Spinal cord (tissue), 10 donors: ENCODE measurements at places on chromosomes 2 and 18. TPM values are rescaled to one million over a fixed set of nuclear protein-coding genes. Genes with fewer than 3 reads are reported as not detected.

ECEL1 gene
- 23.5 TPM for total RNA-seq

NCKAP1 gene
- total RNA-seq: 139 TPM

UPP2 gene
- total RNA-seq: 1.4 TPM

SEMA4C gene
- total RNA-seq: 35.9 TPM

GAD1 gene
- 17.2 TPM for total RNA-seq

LOXHD1 gene
- total RNA-seq: 0.22 TPM

KLHL41 gene
- total RNA-seq: 3.0 TPM

GYPC gene
- total RNA-seq: 70.2 TPM

AGPS gene
- 37.6 TPM for total RNA-seq

SPC25 gene
- total RNA-seq: 9.4 TPM

FIGLA gene
- total RNA-seq: not detected
